ENCODE measurements at places on chromosomes 2 and 18. TPM values are rescaled to one million over a fixed set of nuclear protein-coding genes. Genes with fewer than 3 reads are reported as not detected.

Gene MBP
- total RNA-seq, result 189 TPM

Gene PCARE
- under 0.01 TPM for total RNA-seq

Gene XDH
- total RNA-seq, result not detected

Gene KCNE4
- 4.8 TPM for total RNA-seq

Gene GREB1
- 78.1 TPM for total RNA-seq

Gene ITPRIPL1
- 12.0 TPM for total RNA-seq

Gene SRBD1
- total RNA-seq, result 22.8 TPM

Gene ARHGAP28
- total RNA-seq, result 1.5 TPM

Gene C1QL2
- total RNA-seq, result not detected

Gene STAT4
- 0.73 TPM for total RNA-seq

Gene KDM3A
- total RNA-seq, result 18.8 TPM

Gene SCYGR4
- not detected for total RNA-seq

Gene ACTR1B
- total RNA-seq, result 50.6 TPM

Gene REG3A
- total RNA-seq, result not detected

Gene SLC14A1
- not detected for total RNA-seq

Gene LRATD1
- total RNA-seq, result under 0.01 TPM

Gene KCNIP3
- total RNA-seq, result 168 TPM

Gene GNAL
- 77.1 TPM for total RNA-seq

Gene DPP10
- total RNA-seq, result 0.93 TPM

Gene POU3F3
- total RNA-seq, result 7.2 TPM

Gene GREB1L
- 1.1 TPM for total RNA-seq

Gene TBR1
- total RNA-seq, result under 0.01 TPM

Gene STARD6
- total RNA-seq, result not detected

Gene ANTXR1
- total RNA-seq, result 86.8 TPM

Gene HOXD1
- not detected for total RNA-seq

Gene BOLL
- not detected for total RNA-seq

Gene TMEM247
- not detected for total RNA-seq

Gene HMSD
- not detected for total RNA-seq

Gene L3MBTL4
- total RNA-seq, result 1.00 TPM

Gene SPATA3
- total RNA-seq, result not detected

Gene CKAP2L
- total RNA-seq, result 15.7 TPM

Gene STAMBP
- 41.3 TPM for total RNA-seq

Gene KIAA1328
- 6.2 TPM for total RNA-seq

Gene AKAIN1
- not detected for total RNA-seq

Gene FAM237A
- not detected for total RNA-seq

Gene CAPN13
- not detected for total RNA-seq

Gene NYAP2
- total RNA-seq, result not detected

Gene GPBAR1
- under 0.01 TPM for total RNA-seq

Gene PLB1
- 0.31 TPM for total RNA-seq

Gene TET3
- 3.4 TPM for total RNA-seq

Gene STPG4
- 0.33 TPM for total RNA-seq

Gene PLGLB2
- total RNA-seq, result 2.9 TPM

Gene DSC3
- not detected for total RNA-seq

Gene PMAIP1
- total RNA-seq, result 6.2 TPM

Gene PIEZO2
- total RNA-seq, result not detected

Gene GKN2
- not detected for total RNA-seq

Gene RAB6D
- not detected for total RNA-seq

Gene LRP2
- under 0.01 TPM for total RNA-seq

Gene CIAO1
- 170 TPM for total RNA-seq

Gene TDRD15
- total RNA-seq, result not detected

Gene SF3B6
- 165 TPM for total RNA-seq

Gene EVX2
- not detected for total RNA-seq

Gene ERFE
- total RNA-seq, result 0.34 TPM

Gene IL18RAP
- total RNA-seq, result not detected

Gene SNTG2
- total RNA-seq, result not detected

Gene CDH19
- total RNA-seq, result 44.3 TPM

Gene IL36B
- not detected for total RNA-seq

All from melanocyte of skin (primary cell).